ENCODE measurements at places on chromosomes 7 and 10.
A peak's percentile ranks its signal among the peaks of the same experiment; 100 is the strongest.

GRCh38 chr10:127563718-127564553 is 14.8 kb downstream of the NPS start:
- no peak for DNase-seq

- DNase-seq = peak; percentile 20
Observed at GRCh38 chr7:94907026-94907810, at the start of gene PPP1R9A. Gene PPP1R9A, plus strand, starts transcription at chr7:94907594. Its CDS starts 2,520 bp downstream, at chr7:94910114.

- DNase-seq = no peak
Observed at GRCh38 chr10:48274636-48275035, at the start of gene FRMPD2. Gene FRMPD2, minus strand, starts transcription at chr10:48274696. Its CDS starts 129 bp downstream, at chr10:48274567.

GRCh38 chr10:27801171-27801785 is 55.7 kb upstream of the MKX start:
- DNase-seq = no peak

DNA sequence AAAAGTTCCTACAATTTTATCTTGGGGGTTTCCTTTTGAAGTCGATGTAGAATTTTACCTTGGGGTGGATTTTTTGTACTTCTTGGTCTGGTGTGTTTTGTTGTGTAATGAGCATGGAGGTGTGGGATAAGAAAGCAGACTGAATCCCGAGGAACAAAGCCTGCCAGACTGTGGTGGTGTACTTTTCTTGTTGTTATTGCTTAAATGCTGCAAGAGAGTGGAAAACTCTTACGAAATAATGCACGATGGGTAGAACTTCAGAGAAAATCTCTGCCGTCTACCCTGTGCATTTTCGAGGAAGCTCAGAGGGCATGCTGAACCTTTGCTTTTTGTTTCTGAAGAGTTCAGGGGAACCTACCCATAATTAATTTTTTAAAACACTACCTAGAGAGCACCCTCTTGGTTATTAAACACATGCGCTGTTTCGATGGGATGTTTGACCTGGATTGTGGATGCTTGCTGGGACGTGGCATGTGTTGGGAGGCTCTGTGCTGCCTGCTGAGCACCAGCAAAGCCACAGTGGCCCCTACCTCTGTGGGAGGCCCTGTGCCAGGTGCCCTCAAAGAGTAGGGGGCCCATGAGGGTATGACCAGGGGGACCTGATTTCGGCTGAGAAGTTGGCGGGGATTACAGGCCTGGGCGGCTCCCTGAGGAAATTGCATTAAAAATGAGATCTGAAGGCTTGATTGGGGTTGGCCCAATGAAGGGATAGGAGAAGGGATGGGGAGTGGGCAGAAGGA is 94.1 kb downstream of the TCF7L2 start:
- DNase-seq = no peak

DNA sequence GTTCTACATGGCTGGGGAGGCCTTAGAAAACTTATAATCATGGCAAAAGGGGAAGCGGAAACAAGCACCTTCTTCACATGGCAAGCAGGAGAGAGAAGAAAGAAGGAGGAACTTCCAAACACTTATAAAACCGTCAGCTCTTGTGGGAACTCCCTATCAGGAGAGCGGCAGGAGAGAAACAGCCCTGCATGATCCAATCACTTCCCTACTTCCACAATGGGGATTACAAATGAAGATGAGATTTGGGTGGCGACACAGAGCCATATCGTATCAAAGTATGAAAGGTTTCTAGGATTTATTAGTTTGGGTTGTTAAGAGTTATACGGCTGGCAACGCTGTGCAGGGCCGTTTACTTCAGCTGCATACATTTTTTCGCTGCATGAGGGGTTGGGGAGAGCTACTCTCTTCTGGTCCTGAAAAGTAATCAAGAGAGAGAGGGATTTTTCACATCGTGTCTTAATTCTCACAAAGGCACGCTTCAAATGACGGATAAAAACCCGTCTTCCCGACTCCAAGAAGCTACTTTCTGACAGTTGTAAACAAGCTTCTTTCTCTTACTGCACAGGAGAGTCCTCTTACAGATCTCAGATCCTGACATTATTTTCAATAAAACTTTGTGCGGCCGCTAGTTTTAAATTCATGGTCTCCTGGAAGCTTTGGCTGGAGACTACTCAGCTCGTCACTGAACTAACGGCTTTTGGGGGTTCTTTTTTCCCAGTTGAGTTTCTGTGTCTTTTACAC is 751 bp upstream of the GTPBP10 start:
- DNase-seq = peak; percentile 18

DNA sequence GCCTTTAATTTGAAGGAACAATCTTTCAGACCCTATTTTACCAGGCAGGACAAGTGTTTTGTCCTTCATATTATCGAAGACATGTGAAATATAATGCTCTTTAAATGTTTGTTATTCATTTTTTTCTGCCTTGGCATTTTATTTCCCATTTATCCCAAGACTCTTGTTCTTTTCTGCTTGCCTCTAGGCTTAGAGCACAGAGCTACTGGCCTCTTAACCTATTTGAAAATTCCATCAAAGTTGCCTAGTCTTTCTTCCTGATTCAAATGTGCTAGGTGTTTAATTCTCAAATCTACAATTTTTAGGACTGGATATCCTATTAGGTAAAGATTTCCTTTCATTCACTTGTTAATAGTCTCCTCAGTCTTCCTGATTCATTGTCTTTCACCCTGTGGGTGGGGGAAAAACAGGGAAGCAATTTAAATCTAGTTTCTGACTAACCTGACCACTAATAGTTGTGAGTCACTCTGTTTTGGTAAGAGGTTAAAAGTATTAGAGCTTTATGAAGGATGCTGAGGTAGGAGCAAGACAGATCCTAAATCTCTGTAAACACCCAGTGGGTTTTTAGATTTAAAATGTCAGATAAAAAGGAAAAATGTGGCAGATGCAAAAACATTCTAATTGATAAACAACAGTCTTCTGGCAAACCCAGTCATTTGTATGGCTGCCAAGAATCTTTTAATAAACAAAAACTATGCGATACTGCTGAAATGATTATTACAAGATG is 1.5 kb downstream of the LIPK start:
- DNase-seq = peak; percentile 56

DNA sequence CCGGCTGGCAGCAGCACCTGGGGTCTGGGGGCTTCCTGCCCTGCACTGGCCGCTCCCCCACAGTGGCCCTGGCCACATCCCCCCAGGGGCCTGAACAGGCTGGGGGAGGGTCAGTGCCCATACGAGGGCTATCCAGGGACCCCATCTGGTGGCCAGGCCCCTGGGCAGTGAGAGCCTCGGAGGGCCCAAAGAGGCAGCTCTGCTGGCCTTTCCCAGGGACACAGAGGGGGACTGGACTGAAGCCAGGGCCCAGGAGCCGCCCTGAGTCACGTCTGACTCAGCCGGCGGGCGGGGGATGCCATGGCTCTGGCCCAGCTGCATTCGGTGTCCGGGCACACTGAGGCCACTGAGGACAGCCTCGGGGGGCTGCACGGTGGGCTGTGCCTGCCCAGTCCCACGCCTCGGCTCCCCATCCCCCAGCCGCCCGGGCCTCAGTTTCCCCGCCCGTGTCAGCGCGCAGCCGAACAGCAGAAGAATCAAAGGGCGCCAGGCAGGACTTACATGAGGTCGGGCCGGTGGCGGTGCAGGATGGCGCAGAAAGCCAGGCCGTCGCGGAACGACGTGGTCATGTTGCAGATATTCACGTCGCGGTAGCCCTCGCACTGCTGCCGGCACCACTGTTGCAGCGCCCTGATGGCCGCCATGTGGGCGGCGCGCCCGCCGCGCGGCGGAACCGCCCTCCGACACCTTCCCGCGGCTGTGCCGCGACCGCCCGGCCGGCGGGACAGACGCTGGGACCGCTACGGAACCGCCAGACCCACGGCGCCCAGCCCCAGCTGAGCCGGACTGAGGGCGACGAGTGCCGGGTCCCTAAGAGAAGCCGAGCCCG is at the start of gene MICALL2:
Gene MICALL2, minus strand, starts transcription at position 788 of the 829 bp plus-strand sequence. Its CDS starts 144 bp downstream, at position 644.
- DNase-seq = peak; percentile 96

- no peak for DNase-seq
Observed at GRCh38 chr10:125375210-125375609, 214.8 kb upstream of the CTBP2 start.

DNA sequence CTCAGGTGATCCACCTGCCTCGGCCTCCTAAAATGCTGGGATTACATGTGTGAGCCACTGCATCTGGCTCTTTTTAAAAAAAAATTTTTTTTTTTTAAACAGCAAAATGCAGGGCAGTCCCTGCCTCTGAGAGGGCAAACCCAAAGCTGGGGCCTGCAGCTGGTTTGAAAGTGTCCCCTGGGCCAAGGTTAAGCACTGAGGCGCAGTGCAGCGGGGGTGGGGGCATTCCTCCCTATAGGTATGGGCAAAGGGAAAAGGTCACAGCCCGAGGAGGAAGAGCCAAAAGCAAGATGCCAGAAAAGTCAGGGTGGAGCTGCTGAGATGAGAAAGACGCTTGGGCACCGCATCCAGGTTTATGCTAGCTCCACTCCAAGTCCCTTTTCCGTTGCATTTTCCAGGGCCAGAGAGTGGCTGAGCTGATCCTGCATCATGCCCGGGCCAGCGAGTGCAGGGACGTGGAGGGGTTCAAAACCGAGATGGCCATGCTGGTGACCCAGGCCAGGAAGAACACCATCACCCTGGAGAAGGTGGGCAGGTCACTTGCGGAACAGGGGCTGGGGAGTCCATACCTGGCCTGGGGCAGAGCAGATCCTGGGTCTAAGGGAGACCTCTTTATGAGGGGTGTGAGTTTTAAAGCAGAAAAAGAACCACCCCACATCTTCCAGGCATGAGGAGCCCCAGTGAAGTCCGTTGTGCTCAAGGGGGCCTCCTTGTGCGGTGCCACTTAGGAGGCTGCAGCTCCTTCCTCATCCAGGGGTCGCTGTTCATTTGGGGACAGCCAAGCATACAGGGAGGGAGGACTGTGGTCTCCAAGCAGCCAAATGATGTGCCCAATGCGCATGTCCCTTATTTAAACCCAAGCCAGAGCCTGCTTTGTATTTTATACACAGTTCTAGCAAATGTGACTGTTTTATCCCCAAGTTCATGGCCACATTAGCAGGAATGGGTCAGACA is 7.0 kb upstream of the NDUFB2 start:
- DNase-seq = no peak

- DNase-seq = no peak
Observed at GRCh38 chr10:86840498-86840897, 84.1 kb downstream of the BMPR1A start.

GRCh38 chr10:22805304-22805703 is 90.9 kb upstream of the PIP4K2A start:
- peak; percentile 86 for DNase-seq

DNA sequence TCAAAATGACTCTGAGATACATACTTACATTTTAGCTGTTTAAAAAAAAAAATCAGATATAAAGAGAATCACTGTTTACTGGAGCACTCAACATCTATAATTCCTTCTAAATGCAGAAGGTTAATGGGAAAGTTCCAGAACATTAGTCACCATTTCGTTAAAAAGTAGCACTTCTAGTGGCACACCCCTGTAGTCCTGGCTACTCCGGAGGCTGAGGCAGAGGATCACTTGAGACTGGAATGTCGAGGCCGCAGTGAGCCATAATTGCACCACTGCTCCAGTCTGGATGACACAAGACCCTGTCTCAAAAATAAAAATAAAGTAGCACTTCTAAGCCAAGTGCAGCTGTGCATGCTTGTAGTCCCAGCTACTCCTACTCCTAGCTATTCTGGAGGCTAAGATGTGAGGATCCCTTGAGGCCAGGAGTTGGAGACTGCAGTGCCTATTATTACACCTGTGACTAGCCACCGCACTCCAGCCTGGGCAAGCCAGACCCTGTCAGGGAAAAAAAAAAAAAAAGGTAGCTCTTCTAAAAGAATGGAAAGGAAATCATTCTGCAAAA is 2.2 kb downstream of the FGFBP3 start:
- DNase-seq = no peak

GRCh38 chr10:124644771-124645415 is 99.3 kb downstream of the FAM53B start:
- DNase-seq = no peak

DNA sequence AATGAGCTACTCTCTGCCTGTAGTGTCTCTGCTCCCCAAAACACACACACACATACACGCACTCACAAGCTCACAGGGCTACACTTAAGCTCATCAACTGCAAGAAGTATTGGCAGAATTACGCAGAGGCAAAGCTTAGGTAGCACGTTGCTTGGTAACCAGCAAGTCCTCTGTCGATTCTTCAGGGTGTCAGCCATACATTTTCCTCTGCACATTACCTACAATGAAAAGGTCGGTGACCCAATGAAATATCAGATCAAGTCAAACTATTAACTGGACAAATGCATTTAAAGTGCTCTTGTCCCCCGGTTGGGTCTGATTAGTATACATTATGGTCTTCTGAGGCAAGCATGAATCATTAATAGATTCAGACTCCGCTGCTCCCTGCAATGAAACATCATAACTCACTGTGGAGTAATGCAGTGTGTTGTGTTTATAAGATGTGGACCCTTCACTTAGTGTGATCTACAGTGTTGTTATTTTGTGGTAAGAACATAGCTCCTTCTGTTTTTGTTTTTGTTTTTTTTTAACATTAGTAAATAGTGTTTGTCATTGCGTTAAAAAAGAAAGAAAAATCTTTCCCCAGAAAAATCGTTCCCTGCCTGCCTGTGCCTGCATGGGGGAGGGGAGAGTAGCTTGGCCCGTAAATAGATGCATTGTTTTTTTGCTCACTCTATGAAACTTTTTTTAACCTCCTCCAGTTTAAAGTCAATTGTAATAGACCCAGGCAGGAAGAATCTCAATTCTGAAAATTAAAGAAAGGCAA is 325.5 kb downstream of the SFMBT2 start:
- no peak for DNase-seq

GRCh38 chr7:24025765-24026164 is 258.2 kb upstream of the NPY start:
- DNase-seq = no peak

GRCh38 chr10:27944005-27944404 is 54.9 kb downstream of the ODAD2 start:
- no peak for DNase-seq

DNA sequence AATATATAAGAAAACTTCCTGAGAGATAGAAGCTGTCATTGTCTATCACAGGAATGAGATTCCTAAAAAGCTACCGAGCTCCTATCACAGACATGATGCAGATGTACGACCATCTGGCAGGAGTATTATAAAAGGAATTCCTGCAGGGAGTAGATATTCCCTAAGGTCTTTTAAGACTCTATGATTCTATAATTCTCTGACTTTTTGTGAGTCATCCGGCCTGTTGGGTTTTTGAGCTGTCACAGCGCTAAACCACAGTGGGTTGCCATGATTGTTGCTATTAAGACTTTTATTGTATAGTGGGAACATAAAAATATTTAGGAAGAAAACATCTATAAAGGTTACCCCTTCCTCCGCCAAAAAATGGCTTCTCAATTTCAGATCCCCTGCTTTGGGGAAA is 223.4 kb downstream of the BMPER start:
- peak; percentile 68 for DNase-seq

Measured in AG08395 (cell line).